Ovary (tissue), 10 donors: ENCODE measurements at places on chromosomes 6 and 20. TPM values are rescaled to one million over a fixed set of nuclear protein-coding genes. Genes with fewer than 3 reads are reported as not detected.

FOXA2 gene
- not detected for polyA plus RNA-seq

MYCT1 gene
- polyA plus RNA-seq = 17.9 TPM

GZF1 gene
- polyA plus RNA-seq = 9.1 TPM

PRICKLE4 gene
- 1.5 TPM for polyA plus RNA-seq

TCF19 gene
- 7.2 TPM for polyA plus RNA-seq

FAM83C gene
- not detected for polyA plus RNA-seq

PHF1 gene
- polyA plus RNA-seq = 179 TPM

FBXL4 gene
- polyA plus RNA-seq = 7.3 TPM

MOXD1 gene
- polyA plus RNA-seq = 4.2 TPM

SLA2 gene
- polyA plus RNA-seq = 0.24 TPM

NHSL1 gene
- 0.84 TPM for polyA plus RNA-seq

OR2H2 gene
- not detected for polyA plus RNA-seq

RIPPLY2 gene
- polyA plus RNA-seq = 0.24 TPM

CST4 gene
- polyA plus RNA-seq = not detected

RING1 gene
- 37.3 TPM for polyA plus RNA-seq
